Suprapubic skin (tissue), 4 donors: ENCODE measurements at places on chromosomes 2 and 18.

GRCh38 chr2:178819992-178820391 lies 12.8 kb upstream of the TTN start:
- DNase-seq: no peak

GRCh38 chr2:58377181-58377580 lies 136.1 kb upstream of the FANCL start:
- DNase-seq: no peak

- no peak for DNase-seq
These were observed 39.5 kb downstream of the ACSL3 start for GRCh38 chr2:222900354-222900753.

DNA sequence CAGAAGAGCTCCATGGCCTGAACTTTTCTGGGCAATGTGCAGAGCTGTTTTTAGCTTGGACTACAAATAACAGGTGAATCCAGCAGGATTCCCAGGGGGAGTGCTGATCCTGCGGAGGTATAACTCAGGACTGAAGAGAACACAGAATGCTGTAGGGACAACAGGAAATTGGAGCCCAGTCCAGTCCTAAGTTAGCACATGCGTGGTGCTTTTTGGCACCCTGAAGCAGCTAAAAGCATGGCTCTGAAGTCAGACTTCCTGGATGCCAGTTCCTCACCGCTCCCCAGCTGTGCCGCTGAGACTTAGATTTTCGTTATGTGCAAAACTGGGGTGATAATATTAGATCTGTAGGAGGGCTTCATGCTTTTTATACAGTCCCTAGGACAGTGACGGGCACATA lies 58.6 kb downstream of the GALR1 start:
- no peak for DNase-seq

DNA sequence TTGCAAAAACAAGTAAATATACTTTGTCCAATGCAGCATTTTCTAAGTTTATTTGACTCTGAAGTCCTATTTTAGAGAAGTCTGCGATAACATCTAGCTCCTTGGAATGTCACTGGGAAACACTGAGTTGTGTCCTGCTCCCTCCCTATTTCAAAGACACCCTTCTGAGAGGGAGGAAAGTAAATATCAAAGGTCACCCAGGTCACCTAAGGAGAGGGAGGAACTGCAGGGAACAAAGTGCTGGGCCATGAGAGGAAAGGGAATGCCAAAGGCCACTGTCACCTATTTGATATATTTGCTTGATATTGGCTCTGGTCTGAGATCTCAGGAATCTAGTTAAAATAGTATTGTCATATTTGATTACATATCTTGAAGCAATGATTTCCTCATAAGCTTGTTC lies 201.3 kb downstream of the GCA start:
- no peak for DNase-seq

DNA sequence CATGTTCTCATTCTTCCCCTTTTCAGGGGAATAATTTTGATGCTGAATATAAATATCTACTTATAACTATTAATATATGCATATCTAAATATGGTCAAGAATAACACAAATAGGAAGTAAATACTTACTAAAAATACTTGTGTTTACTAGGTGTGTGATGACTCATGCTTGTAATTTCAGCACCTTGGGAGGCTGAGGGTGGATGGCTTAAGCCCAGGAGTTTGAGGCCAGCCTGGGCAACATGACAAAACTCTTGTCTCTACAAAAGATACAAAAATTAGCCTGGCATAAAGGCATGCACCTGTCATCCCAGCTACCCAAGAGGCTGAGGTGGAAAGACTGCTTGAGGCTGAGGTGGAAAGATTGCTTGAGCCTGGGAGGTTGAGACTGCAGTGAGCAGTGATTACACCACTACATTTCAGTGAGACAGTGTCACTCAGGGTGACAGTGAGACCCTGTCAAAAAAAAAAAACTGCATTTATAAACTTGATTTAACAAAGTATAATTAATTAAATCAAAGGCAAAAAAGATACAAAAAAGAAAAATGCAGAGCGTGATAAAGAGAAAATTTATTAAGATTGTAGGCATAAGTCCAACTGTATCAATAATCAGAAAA lies 703.1 kb upstream of the VRK2 start:
- DNase-seq: no peak

- peak; percentile 94 for DNase-seq
These were observed 85.4 kb upstream of the ZCCHC2 start for GRCh38 chr18:62437235-62438017.

GRCh38 chr18:51077217-51077616 lies 47.2 kb downstream of the SMAD4 start:
- DNase-seq: no peak

- DNase-seq: no peak
These were observed 27.8 kb downstream of the DNMT3A start for GRCh38 chr2:25313711-25314513.

DNA sequence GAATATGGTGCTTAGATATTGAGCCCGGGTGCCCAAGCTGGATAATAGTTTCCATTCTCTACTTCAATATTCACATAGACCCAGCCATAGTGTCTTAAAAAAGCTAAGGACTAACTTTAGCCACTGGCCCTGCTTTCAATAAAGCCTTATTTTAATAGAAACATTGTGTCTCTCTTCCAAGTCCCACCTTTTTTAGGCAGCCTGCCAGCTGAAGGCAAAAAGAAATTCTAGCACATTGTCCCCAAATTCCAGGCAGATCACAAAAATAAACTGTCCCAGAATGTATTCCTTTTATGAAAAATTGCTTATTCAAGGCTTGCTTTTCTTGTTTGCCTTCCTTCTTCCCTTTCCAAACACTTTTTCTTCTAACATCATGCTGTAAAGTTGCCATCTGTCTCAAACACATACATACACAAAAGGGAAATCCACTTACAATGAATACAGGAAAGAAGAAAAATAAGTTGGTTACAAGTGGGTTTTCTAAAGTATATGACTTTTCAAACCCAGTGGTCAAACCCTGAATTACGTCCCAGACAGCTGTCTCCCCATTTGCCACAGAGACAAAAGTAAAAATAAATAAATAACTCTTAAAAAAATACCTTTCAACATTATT lies 778.5 kb downstream of the BCL11A start:
- no peak for DNase-seq

DNA sequence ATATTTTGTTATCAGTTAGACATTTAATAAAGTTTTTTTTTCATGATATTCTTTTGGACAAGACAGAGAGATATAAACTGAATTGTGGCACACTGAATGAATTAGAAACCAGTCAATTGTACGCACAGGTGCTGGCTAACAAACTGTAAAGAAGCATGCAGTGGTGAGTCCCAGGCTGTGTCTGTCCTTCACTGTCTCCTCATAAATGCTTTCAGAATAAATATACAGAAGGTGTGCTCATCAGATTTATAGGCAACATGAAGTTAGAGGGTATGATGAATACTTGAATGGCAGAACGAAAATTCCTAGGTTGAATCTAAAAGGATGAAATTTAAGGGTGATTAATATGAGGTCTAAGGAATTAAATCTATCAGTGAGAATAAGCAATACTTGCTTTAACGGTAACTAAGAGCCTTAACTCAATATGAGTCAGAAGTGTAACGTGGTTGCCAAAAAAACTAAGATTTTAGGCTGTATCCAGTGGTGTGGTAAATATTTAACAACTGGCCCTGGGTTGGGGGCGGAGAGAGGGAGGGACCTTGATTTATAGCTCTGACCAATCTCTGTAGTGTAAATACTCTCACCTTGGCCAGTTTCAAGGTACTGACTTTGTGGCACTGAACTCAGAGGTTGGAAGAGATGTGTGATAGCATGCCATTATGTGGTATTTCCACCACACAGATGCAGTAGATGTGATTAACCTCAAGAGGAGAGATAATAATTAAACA lies 41.9 kb upstream of the AAK1 start:
- DNase-seq: no peak
